ENCODE measurements at places on chromosomes 1 and 21.
A peak's percentile ranks its signal among the peaks of the same experiment; 100 is the strongest.

DNA sequence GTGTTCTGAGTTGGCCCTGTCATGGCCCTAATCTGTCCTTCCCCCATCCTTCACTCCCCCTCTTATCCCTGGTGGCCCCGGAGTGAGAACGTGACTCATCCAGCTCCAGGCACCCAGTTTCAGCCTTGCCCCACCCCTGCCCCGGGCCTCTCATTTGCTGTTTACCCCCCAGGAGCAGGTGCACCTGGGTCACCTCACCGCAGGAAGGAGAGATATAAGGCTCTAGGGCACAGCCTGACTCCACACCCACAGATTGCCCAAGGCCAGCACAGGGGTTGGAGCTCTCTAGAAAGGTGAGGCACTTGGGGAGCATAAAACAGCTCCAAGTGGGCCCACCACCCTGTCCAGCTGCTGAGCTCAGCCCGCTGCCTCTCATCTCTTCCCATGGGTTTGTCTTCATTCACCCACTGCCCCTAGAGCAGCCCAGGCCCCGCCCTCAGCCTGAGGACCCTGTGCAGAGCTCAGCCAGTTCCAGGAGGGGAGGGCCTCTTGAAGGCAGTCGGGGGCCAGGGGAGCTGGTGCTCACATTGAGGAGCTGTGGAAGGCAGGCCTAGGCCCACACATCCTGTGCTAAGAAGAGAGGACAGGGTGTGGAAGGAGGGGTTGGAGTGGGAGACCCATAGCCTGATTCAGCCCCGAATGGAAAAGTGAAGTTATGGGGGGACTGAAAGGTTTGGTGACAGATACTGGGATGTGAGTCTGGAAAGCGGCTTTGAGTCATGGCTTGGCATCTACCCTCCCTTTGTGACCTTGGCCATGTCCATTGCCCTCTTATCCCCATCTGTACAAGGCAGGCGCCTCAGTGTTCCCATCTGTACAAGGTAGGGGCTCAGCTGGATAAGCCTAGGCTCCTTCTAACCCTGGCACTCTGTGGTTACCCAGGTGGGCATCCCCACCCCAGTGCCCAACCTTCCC lies 16.1 kb upstream of the GPR37L1 start:
- no peak for DNase-seq

DNA sequence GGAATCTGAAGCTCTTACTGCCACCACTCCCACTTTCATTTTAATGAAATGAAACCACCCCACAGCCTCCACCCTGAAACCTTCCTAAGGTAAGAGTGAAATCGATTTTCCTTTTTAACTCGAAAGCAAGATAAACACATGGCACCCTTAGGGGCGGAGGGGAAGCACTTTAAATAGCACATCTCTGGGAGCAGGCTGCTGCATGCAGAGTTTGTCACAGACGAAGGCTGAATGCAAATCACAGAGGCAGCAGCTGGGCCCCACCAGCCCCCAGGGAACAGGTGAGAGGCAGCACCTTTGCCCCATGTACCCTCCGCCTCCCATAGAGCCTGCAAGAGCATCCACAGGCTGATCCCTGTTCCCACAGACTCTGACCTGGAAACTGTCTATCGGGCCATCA lies 60.0 kb upstream of the GRIK3 start:
- DNase-seq = no peak

DNA sequence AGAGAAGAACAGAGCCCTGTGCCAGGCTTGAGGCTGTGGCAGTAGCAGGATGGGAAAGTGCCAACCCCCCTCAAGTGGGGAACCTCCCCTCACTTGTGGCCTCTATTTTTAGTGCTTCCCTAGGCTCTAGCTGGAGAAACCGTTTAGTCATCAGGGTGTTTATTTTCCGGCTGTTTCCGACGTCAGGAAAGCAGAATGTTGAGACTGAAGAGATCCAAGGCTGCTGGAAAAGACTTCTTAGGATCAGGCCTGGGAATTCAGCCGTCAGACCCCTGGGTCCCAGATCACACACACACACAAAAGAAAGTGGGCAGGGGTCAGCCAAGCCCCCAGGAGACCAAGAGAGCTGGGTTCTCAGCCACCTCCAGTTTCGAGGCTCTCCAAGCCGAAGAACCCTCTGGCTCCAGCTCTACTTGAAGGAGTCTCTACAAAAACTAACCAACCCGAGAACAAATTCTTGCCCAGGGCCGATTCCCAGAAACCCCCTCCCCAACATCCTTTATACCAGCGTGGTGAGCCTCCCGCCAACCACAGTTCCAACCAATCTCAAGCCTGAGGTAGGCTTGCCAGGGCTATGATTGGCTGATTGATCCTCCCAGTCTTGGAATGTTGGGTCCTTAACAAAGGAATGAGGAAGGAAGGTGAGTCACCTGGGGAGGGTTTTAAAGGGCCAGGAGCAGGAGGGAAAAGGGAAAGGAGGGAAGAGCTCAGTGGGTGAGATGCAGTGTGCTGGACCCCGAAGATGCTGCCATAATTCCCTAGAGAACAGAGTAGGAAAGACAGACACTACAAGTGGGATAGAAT lies 2.5 kb upstream of the MEF2D start:
- peak; percentile 85 for DNase-seq

- DNase-seq = no peak
Observed at GRCh38 chr21:29313662-29314408, 15.1 kb downstream of the BACH1 start.

GRCh38 chr1:20588634-20589225 lies at the start of gene CDA:
Gene CDA, plus strand, starts transcription at chr1:20589097. Its CDS starts 33 bp downstream, at chr1:20589130.
- no peak for DNase-seq

All from AG09319 (cell line).